ENCODE measurements at places on chromosomes 4 and X. TPM values are rescaled to one million over a fixed set of nuclear protein-coding genes. Genes with fewer than 3 reads are reported as not detected.
A peak's percentile ranks its signal among the peaks of the same experiment; 100 is the strongest.

Gene TRPC3
- total RNA-seq = 0.63 TPM

DNA sequence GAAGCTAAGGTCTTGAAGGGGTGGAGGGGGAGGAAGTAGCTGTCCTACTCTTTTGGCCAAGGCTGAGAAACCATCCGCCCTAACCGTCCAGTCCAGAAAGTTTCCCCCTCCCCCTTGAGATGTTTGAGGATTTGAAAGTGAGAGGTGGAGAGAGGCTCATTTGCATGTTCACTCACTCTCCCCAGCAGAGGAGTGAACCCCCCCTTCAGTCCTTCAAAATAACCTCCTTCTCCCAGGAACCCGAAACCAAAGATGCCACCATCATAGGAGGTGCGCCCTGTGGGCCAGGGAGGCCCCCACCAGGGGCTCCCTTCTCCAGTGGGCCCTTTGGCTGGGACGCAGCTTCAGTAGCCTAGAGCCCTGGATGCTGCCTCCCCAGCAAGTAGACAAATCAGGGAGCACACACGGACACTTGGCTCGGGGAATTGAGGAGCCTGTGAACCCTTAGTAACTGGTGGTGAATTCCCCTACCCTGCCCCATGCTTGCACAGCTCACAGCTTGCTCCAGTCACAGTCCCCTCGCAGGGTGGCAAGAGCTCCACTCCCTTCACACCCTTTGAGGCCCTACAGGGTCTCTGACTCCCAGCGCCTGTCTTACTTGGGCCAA, 25.6 kb downstream of the ELF4 start:
- DNase-seq = no peak

Gene RBMXL3
- total RNA-seq = not detected

GRCh38 chr4:182862141-182862875, 54.9 kb downstream of the DCTD start:
- DNase-seq = no peak

- no peak for DNase-seq
Observed at GRCh38 chr4:107279733-107280132, 243.6 kb upstream of the DKK2 start.

Gene CEP135
- 1.8 TPM for total RNA-seq

- DNase-seq = no peak
Observed at GRCh38 chr4:78765432-78766006, 10.6 kb upstream of the BMP2K start.

DNA sequence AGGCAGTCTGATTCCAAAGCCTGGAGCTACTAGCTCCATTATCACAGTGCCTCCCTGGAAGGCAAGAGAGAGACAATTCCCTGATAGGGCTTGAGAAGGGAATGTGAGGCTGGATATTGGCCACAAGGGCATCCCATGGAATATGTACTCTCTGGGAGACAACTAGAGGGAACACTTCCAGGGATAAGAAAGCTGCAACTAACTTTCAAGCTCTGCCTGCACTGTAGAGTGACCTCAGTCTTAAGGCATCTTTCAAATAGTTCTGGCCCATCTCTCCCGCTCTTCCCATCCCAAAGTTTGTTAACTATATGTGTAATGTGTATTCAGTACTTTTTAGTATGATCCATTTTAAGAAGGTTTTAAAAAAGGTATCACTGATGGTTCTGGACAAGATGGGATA, 13.1 kb upstream of the RNF212 start:
- no peak for DNase-seq

GRCh38 chr4:185849664-185850550, 37.9 kb upstream of the SORBS2 start:
- peak; percentile 74 for DNase-seq

DNA sequence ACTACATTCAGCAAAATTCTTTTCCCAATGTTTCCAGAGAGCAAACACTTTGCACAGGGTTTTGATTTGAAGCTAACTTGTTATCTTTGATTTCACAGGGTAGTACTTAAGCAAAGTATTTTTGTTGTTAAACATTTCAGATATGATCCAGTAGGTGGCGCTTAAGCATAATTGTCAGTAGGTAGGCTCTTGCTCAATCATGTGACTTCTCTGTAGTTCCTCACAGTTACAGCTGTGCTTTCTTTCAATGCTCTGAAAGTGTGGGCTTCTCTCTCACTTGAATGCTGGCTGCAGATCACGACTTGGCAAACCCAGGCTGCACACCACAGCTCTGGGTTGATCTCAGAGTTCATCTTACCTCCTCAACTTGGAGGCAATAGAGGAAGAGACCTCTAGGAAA, 1016.5 kb downstream of the SH3BGRL start:
- no peak for DNase-seq

Gene CFAP299
- not detected for total RNA-seq

Gene NUDT11
- 0.75 TPM for total RNA-seq

Data from right atrium auricular region (tissue), 2 donors.